Colonic mucosa (tissue), 4 donors: ENCODE measurements at places on chromosomes 3 and 15. TPM values are rescaled to one million over a fixed set of nuclear protein-coding genes. Genes with fewer than 3 reads are reported as not detected.
A peak's percentile ranks its signal among the peaks of the same experiment; 100 is the strongest.

GRCh38 chr3:195224980-195225580, 45.9 kb downstream of the XXYLT1 start:
- H3K27ac ChIP-seq, result no peak overlapping the region
- H3K4me3 ChIP-seq, result no peak overlapping the region
- H3K4me1 ChIP-seq, result no peaks in the 10 kb centered on the region
- DNase-seq, result no peak

DNA sequence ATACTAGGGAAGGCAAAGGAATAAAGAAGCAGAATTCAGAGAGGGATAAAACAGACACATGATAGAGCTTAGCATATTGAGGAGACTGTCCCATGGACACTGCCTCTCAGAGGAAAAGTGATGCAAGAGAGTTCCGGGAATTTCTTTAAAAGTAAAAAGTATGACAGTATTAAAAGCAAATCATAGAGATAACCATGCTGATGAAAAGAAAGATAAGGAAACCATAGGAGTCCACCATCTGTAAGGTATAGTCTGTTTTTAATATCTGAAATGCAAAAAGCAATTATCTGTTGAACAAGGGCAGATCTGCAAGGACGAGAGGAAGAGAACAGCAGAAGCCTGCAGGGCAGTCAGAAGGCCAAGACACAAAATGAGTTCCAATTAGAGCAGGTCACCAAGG, 495.9 kb upstream of the GOLIM4 start:
- no peaks in the 10 kb centered on the region for H3K36me3 ChIP-seq
- H3K27me3 ChIP-seq, result no peaks in the 10 kb centered on the region
- H3K4me1 ChIP-seq, result no peaks in the 10 kb centered on the region
- no peak overlapping the region for H3K4me3 ChIP-seq
- H3K27ac ChIP-seq, result no peak overlapping the region

DNA sequence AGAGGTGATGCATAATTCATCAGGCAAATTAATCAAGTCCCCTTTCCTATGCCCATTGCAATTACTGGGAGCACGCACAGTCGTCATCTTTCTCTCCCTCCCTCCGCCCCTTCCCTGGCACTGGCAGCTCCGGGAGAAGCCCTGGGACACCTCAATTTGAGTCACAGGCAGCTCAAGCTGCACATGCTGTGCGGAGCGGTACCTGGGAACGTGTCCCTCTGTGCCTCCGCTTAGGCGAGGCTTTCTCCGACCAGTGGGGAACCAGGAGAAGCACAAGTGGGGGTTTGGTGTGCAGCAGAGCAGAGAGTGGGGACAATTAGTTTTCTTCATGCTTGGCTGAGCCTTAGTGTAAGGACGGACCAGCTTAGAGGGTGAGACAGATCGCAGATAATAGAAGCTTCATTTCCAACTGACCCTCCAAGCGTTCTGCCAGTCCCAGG, 88.3 kb downstream of the SOX14 start:
- H3K27me3 ChIP-seq, result no peaks in the 10 kb centered on the region
- H3K36me3 ChIP-seq, result no peaks in the 10 kb centered on the region
- no peak for DNase-seq
- no peak overlapping the region for H3K4me3 ChIP-seq
- no peak overlapping the region for H3K27ac ChIP-seq
- no peaks in the 10 kb centered on the region for H3K4me1 ChIP-seq

DNA sequence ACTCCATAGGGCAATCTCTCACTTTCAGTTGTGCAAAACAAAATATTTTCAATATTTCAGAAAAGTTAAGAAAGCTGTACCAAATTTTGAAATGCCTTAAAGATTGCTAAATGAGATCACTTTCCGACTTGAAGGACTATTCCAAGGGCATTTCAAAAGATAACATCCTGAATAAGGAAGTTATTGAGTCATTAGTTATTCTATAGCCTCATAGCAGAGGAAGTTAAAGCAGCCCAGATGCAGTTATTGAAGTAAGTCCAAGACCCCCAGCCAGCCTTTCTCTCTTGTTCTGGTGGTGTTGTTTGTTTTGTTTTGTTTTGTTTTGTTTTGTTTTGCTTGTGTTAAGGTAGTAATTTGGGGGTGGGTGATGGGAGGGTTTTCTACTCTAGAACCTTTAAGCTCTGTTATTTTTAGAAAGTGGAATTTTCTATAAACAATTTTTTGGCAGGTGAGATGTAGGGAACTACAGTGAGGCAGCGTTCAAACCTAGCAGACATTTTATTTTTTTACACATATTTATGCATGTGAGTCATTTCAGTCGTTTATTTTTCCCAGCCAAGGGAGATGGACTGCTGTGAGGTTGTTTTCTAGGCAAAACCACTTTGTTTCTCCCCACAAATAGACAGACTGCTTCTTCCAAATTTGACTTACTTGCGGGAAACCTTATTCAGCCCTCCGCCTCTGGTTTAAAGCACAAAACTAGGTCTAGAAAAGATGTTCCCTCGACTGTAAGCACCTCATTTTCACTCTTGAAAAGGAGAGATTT, 216.3 kb upstream of the ARPP21 start:
- no peaks in the 10 kb centered on the region for H3K36me3 ChIP-seq
- no peaks in the 10 kb centered on the region for H3K27me3 ChIP-seq
- no peak for DNase-seq
- no peak overlapping the region for H3K27ac ChIP-seq
- H3K4me3 ChIP-seq, result no peak overlapping the region
- H3K4me1 ChIP-seq, result no peaks in the 10 kb centered on the region

Gene SNTN
- total RNA-seq, result 0.27 TPM

- no peak for DNase-seq
- H3K27me3 ChIP-seq, result no peaks in the 10 kb centered on the region
- no peak overlapping the region for H3K27ac ChIP-seq
- no peaks in the 10 kb centered on the region for H3K4me1 ChIP-seq
These were observed 42.4 kb upstream of the STRIT1 start for GRCh38 chr3:155335724-155336354.

- no peaks in the 10 kb centered on the region for H3K36me3 ChIP-seq
- no peak for DNase-seq
- peaks cover 100% of the 10 kb centered on the region for H3K27me3 ChIP-seq
- H3K4me1 ChIP-seq, result peaks cover 9% of the 10 kb centered on the region
These were observed 4.4 kb upstream of the FOXB1 start for GRCh38 chr15:59999612-60000112.

GRCh38 chr3:193240850-193241706, at the start of gene PLAAT1:
TSS of gene PLAAT1 (plus strand) at chr3:193241222. CDS start at chr3:193255651, 14,429 bp downstream.
- H3K4me1 ChIP-seq, result no peaks in the 10 kb centered on the region
- peak; percentile 65 for DNase-seq
- peak within 1 kb of the TSS; percentile 39 for H3K4me3 ChIP-seq
- no peaks in the 10 kb centered on the region for H3K36me3 ChIP-seq
- H3K27ac ChIP-seq, result no peak within 1 kb of the TSS

DNA sequence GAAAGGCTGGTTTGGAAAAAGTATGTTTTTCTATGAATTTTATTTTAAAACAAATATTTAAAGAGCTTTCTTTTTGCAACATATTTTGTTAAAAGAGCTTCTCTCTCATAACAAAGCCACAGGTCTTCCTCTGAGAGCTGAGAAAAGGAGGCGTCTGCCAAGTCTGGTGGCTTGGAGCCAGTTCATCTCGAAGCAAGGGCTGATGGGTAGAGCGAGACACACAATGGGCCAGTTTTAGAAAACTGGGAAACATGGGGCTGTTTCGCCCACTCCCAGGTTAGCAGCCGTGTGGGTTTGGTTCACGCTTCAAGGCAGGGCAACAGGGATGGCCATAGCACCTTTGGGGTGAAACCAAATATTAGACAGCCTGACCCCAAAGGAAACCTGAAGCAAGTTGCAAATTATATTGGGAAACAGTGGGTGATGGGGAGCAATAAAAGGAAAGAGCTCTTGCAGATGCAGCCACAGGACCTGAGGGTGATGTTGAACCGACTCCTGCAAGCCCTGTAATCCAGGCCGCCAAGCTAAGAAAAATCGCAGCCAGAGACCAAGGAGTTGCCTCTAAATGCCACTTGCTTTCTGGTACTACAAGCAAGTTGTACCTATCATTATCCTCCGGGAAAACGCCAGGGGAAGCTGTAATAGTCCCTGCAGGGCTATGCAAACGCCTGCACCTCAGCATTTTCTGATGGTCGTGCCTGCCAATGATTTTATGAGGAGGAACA, 88.4 kb upstream of the GALNT15 start:
- no peak overlapping the region for H3K27ac ChIP-seq
- no peaks in the 10 kb centered on the region for H3K36me3 ChIP-seq
- no peak for DNase-seq
- no peak overlapping the region for H3K4me3 ChIP-seq
- H3K4me1 ChIP-seq, result no peaks in the 10 kb centered on the region

- no peaks in the 10 kb centered on the region for H3K36me3 ChIP-seq
- no peak overlapping the region for H3K4me3 ChIP-seq
- no peak for DNase-seq
These were observed 9.6 kb downstream of the MCM2 start for GRCh38 chr3:127607675-127608361.

GRCh38 chr15:51348688-51349087, 7.2 kb downstream of the GLDN start:
- H3K27ac ChIP-seq, result no peak overlapping the region
- H3K36me3 ChIP-seq, result no peaks in the 10 kb centered on the region
- H3K4me3 ChIP-seq, result no peak overlapping the region
- no peaks in the 10 kb centered on the region for H3K4me1 ChIP-seq
- DNase-seq, result no peak
- no peaks in the 10 kb centered on the region for H3K27me3 ChIP-seq

GRCh38 chr15:78429477-78429876, 8.5 kb upstream of the IREB2 start:
- H3K27ac ChIP-seq, result no peak overlapping the region
- no peaks in the 10 kb centered on the region for H3K36me3 ChIP-seq
- no peak for DNase-seq
- H3K27me3 ChIP-seq, result no peaks in the 10 kb centered on the region

- peaks cover 15% of the 10 kb centered on the region for H3K4me1 ChIP-seq
- DNase-seq, result no peak
- H3K4me3 ChIP-seq, result no peak overlapping the region
- H3K27me3 ChIP-seq, result no peaks in the 10 kb centered on the region
- no peaks in the 10 kb centered on the region for H3K36me3 ChIP-seq
These were observed 5.3 kb downstream of the RAF1 start for GRCh38 chr3:12658593-12659058.

GRCh38 chr15:54119051-54119450, 140.8 kb downstream of the UNC13C start:
- no peak overlapping the region for H3K27ac ChIP-seq
- H3K27me3 ChIP-seq, result no peaks in the 10 kb centered on the region
- DNase-seq, result no peak
- H3K4me3 ChIP-seq, result no peak overlapping the region
- H3K36me3 ChIP-seq, result no peaks in the 10 kb centered on the region
- no peaks in the 10 kb centered on the region for H3K4me1 ChIP-seq

GRCh38 chr3:183192650-183193300, 30.2 kb upstream of the LAMP3 start:
- H3K4me1 ChIP-seq, result no peaks in the 10 kb centered on the region
- H3K36me3 ChIP-seq, result no peaks in the 10 kb centered on the region
- H3K27me3 ChIP-seq, result no peaks in the 10 kb centered on the region
- no peak overlapping the region for H3K4me3 ChIP-seq

DNA sequence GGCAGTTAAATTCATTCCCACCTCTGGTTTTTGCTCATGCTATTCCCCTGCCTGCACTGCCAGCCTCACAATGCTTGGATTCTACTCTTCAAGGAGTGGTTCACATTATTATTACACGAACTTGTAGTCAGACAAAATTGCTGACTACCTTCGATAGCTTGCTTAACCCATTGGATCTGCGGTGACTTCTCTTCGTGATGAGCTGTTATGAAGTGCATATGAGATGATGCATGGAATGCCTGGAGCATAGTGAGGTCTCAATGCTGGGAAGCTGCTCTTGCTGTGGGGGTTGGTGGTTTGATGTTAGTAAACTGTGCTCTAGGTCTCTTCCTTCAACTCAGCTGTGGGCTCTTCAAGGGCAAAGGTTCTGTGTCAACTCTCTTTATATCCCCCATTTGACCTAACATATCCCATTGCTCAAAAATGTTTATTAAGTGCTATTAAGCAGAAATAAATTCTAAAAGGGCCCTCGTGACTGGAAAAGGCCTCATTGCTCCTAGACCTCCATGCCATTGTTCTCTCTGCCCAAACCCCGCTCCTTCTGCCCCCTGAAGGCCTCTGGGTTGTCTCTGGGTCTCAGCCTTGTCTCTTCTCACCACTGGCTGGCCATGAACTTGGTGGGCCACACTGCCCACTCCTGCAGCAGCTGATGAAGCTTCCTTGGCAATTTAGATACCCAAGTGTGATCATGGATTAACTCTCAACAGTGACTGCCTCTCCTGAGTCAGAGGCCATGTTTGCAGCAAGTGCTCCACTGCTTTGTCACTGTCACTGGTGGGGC, 4.5 kb upstream of the SLCO2A1 start:
- no peak overlapping the region for H3K27ac ChIP-seq
- DNase-seq, result peak; percentile 10
- H3K27me3 ChIP-seq, result peaks cover 4% of the 10 kb centered on the region

GRCh38 chr3:41258239-41258800, 59.0 kb downstream of the CTNNB1 start:
- no peak overlapping the region for H3K4me3 ChIP-seq
- H3K27ac ChIP-seq, result no peak overlapping the region
- DNase-seq, result no peak

- no peak for DNase-seq
- H3K36me3 ChIP-seq, result no peaks in the 10 kb centered on the region
- no peak overlapping the region for H3K4me3 ChIP-seq
- H3K27ac ChIP-seq, result no peak overlapping the region
- no peaks in the 10 kb centered on the region for H3K27me3 ChIP-seq
These were observed 108.3 kb upstream of the MME start for GRCh38 chr3:154971771-154972326.

GRCh38 chr3:52055537-52056351, 627 bp downstream of the DUSP7 start:
- H3K27ac ChIP-seq, result peak overlapping the region; percentile 62
- no peaks in the 10 kb centered on the region for H3K27me3 ChIP-seq
- no peaks in the 10 kb centered on the region for H3K36me3 ChIP-seq
- H3K4me1 ChIP-seq, result peaks cover 9% of the 10 kb centered on the region

GRCh38 chr3:188188911-188189310, 35.0 kb downstream of the LPP start:
- no peak overlapping the region for H3K27ac ChIP-seq
- H3K4me1 ChIP-seq, result peaks cover 5% of the 10 kb centered on the region
- no peak for DNase-seq
- no peaks in the 10 kb centered on the region for H3K36me3 ChIP-seq
- H3K27me3 ChIP-seq, result no peaks in the 10 kb centered on the region
- no peak overlapping the region for H3K4me3 ChIP-seq

GRCh38 chr3:139937674-139938279, 2.8 kb downstream of the CLSTN2 start:
- peaks cover 39% of the 10 kb centered on the region for H3K27me3 ChIP-seq
- no peaks in the 10 kb centered on the region for H3K36me3 ChIP-seq
- H3K4me3 ChIP-seq, result no peak overlapping the region
- peak; percentile 32 for DNase-seq

Gene GHSR
- not detected for total RNA-seq

Gene HOMER2
- 2.4 TPM for total RNA-seq

DNA sequence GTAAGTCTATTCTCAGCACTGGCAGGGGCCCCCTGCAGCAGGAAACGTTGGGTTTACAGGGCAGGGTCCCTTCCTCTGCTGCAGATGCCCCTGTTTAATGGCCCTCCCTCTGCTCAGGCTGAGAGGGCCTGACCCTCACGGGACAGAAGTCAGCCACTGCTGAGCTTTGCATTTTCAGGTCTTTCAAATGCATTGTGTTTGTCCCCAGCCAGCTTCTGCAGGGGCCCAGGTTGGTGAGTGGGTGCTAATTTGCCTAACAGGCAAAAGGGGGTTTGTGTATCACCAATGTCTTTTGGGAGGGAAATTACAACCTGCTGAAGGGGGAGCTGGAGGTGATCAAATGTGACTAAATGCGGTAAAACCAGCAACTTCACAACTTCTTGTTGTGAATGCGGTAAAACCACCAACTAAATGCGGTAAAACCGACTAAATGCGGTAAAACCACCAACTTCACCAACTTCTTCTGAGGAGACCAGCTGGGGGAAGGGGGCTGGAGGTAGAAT, 44.8 kb upstream of the UBE2E1 start:
- DNase-seq, result no peak
- H3K27ac ChIP-seq, result no peak overlapping the region
- H3K4me3 ChIP-seq, result no peak overlapping the region
